ENCODE measurements at places on chromosomes 6 and 20.
A peak's percentile ranks its signal among the peaks of the same experiment; 100 is the strongest.

- no peak for DNase-seq
Observed at GRCh38 chr20:46135856-46136633, 17.9 kb downstream of the CD40 start.

DNA sequence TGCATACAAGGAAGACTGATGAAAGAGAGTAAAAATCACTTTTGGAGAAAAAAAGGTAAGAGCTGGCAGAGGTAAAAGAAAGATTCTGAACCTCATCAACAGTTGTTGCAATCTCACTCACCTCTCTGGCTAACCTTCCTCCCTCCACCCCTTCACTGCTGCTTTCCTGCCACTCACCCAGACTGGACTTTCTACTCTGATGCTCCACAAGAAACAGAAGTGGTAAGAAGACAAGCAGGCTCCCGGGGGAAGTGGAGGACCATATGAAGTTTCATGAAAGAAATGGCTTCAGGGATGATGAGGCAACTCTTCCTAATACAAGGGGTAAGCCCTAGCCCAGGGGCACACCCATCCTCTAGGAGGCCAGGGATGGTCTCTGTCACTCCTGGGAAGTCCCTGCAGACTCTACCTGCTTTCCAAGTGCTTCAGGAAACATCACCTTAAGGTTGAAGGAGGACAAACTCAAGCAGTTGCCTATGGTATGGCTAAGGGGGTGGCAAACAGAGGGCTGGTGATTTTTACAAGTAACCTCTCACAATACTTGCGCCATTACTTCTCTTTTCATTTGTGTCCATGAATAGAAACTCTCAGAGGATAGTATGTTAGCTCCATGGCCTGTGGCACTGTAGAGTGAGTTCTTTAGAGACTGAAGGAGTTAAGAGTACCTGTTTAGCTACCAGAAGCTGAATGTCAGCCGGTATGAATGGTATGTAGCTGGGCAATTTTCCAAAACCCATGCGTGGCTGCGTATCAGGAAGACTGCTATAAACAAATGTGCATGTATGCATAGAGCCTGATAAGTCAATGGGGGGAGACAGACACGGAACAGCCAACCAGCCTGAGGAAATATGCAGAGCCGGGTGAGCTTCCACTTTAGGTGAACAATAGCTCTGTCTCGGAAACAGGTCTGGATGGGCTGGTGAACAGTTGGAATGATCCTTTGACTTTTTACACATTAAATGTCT lies 112.0 kb downstream of the BACH2 start:
- no peak for DNase-seq

- no peak for DNase-seq
Observed at GRCh38 chr6:29590218-29590808, 5.4 kb downstream of the OR2H2 start.

DNA sequence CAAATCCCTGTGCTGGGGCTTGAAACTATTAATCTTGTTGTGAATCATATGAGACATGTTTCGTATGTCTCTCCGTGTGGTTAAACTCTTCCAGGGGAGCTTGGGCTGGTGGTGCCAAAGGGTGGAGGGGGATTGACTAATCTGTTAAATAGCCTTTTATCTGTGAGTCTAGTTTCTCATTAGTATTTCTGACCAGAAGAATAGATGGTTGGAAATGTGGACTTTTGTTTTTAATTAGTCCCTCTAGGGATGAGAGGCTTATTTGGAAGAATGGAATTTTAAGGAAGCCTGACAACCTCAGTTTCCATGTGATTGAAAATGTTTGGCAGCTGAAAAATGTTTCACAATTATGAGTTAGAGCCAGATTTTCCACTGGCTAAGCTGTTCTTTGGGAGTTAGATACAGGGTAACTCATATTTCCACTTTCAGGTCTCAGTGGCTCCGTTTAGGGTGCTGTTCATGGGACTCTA lies 117.3 kb downstream of the BCKDHB start:
- no peak for DNase-seq

- no peak for DNase-seq
Observed at GRCh38 chr6:158639056-158639455, 5.5 kb downstream of the DYNLT1 start.

GRCh38 chr20:54172532-54172855 lies 1.3 kb downstream of the CYP24A1 start:
- DNase-seq, result no peak

GRCh38 chr6:79946272-79947190 lies 822 bp downstream of the ELOVL4 start:
- DNase-seq, result no peak

- DNase-seq, result no peak
Observed at GRCh38 chr6:63447134-63447533, 125.1 kb upstream of the LOC128125822 start.

DNA sequence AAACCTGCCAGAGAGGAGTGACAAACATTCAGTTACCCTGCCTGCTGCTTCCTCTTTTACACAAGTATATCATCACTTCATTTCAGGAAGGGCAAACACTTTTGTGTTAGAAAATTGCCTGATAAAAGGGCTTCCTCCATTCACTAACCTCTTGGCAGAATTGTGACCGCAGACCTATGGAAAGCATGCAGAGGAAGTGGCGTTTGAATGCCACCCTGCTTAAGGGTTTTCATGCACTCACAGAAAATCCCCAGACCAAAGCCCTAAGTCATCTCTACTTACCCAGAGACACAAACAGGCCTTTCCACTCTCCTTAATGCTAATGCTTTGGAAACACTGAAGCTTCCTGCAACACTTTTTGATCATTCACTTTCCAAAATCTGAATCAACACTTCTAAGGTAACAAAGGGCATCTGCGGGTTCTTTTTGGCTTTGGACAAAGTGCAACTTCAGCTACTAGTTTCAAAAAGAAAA lies 22.1 kb upstream of the RALGAPA2 start:
- no peak for DNase-seq

GRCh38 chr6:114064862-114065261 lies 93.9 kb upstream of the HDAC2 start:
- no peak for DNase-seq

GRCh38 chr6:149642829-149643580 lies 5.5 kb downstream of the KATNA1 start:
- no peak for DNase-seq

DNA sequence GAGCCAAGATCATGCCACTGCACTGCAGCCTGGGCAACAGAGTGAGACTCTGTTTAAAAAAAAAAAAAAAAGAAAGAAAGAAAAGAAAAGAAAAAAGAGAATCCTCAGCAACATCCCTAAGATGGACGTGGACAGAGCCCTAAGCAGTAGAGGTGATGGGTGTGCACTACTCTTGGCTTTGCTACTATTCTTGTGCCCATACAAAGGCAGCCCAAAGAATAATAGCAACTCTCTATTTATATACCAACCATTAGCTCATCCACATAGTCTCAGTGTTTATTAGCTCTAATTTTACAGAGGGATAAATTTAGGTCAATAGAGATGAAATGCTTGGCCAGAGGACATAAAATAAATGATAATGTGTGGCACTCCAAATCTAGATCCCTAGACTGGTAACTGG lies 62.2 kb downstream of the PERP start:
- no peak for DNase-seq

- DNase-seq, result no peak
Observed at GRCh38 chr6:112311950-112312547, 35.1 kb upstream of the RFPL4B start.

- no peak for DNase-seq
Observed at GRCh38 chr20:33875534-33876026, 64.4 kb downstream of the CHMP4B start.

- no peak for DNase-seq
Observed at GRCh38 chr6:169200893-169201514, 52.6 kb downstream of the THBS2 start.

GRCh38 chr6:112909781-112910180 lies 562.7 kb downstream of the RFPL4B start:
- DNase-seq, result no peak

GRCh38 chr6:35581633-35582032 lies 68.9 kb upstream of the TULP1 start:
- no peak for DNase-seq

DNA sequence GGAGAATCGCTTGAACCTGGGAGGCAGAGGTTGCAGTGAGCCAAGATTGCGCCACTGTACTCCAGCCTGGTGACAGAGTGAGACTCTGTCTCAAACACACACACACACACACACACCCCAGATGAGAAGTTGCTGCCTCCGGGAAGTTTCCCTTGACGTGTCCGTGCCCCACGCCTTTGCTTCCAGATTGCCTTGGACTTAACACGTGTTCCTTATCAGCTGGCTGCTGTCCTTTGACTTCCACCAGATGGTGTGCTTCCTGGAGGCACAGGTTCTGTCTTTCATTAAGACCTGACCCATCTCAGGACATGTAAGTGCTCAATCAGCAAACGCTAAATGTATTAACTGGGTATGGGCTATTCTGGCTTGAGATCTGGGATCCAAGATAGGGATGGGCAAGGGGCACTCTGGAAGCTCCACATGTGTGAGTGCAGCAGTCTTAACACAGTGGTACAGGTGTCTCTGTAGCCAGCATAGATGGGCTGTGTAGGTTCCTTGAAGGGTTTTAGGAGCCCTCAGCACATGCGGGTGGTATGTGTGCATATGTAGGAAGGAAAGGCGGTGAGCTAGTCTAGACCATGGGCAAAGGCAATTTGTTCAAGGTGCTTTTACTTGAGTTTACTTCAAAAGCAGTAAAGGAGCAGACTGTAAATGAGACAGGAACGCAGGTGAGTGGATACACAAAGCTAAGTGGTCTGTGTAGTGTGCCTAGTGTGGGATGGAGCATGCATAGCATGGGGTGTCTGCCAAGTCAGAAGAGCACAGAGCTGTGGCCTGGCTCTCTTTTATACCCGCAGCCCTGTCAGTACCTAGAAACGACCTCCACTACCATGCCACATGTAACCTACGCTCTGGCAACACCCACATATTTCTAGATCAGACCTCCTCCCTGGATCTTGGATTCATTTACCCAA lies 11.6 kb downstream of the PIGT start:
- no peak for DNase-seq

DNA sequence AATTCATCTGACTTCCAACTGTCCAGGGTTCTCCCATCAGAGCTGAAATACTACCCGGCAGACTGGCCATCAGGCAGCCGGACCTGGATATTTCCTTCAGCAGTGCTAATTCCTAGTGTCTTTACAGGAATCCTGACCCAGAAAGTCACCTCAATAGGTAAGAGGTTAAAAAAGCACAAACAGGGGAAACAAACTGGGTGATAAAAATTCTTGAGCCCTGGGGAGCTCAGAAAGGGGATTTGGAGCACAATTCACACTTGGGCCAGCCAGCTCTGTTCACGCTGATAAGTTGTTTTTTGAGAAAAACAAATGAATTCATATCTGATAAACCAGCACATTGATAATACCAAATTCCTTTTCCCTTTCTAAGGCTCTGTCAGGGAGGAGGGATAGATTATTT lies 104.0 kb downstream of the EDN1 start:
- DNase-seq, result no peak

DNA sequence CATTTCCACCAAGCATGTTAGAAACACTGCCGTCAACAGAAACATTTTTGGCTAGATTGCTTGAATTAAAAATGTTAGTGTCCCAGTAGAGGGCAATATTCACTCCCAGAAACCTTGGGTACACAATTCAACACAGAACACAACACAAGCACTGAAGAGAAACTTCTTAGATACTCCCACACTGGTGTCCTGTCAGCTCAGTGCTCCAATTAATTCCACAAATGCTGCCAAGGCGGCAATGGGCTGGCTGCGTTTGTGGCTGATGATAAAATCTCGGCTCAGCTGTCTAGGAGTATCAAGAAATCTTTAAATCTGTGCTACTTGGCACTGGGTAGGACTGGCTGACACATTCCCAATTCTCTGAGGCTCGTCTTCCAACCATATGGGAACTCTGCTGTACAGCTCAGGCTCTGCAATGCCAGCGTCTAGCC lies 39.3 kb downstream of the BEND3 start:
- no peak for DNase-seq

- no peak for DNase-seq
Observed at GRCh38 chr6:1579096-1579495, 30.6 kb upstream of the FOXC1 start.

GRCh38 chr6:91575032-91575431 lies 988.2 kb upstream of the MAP3K7 start:
- DNase-seq, result no peak

DNA sequence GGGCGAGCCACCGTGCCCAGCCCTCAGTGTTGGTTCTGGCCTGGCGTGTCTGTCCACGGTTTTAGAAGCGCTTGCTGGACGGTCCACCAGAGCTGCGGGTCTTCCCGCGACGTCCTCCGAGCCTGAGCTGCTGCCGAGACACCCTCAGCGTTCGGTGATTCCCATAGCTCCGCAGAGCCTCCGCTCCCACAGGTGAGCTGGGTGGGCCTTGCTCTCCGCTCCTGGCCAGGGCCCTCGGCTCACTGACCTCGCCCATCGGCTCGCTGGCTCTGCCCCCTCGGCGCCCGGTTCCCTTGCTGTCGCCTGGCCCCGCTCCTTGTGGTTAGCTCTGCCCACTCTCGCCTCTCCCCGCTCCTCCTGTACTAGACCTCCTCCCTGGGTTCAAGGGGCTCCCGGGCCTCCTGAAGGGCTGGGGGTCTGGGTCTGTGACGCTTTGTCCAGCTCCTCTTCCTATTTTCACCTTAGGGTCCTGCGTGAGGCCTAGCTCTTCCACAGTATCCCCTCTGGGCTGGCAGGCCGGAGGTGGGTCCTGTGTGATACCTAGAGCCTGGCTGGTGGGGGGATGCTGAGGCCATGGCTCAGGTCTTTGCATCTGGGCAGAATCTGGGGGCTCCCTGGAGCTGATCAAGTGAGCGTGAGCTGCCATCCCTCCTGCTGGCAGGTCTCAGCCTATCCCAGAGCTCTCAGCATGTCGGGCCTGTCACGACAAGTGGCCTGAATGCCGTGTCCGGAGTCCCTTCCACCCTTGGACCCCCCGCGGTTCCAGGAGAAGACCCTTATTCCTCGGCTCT lies 5.0 kb upstream of the COX4I2 start:
- DNase-seq, result no peak

- DNase-seq, result peak; percentile 32
Observed at GRCh38 chr6:30915591-30915946, 1.5 kb downstream of the VARS2 start.

DNA sequence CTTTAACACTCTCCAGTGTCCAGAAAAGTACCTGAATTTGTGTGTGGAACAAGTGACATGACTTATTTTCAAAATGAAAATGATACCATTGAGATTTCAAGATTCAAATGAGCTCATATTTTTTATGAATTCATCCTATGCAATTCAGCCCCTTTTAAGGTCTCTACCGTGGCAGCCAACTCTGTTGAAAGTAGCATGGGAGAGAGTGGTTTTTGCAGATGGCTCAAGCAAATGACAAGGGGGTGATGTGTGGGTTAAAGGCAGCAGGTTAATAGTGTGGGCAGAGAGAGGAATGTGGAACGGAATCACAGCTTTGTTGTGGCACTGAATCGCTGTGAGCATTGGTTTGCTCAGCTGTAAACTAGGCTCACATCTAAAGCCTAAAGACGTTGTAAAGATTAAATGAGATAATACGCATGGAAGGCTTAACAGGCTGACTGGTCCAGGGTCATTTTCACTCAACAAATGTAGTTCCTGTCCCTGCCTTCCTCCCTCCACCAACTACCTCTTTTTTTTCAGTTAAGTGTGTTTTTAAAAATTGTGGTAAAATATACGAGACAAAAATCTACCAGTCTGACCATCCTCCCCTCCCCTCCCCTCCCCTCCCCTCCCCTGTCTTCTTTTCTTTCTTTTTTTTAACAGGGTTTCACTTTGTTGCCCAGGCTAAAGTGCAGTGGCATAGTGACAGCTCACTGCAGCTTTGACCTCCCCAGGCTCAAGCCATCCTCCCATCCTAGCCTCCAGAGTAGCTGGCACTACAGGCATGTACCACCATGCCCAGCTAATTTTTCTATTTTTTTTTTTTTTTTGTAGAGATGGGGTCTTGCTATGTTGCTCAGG lies 114.7 kb upstream of the ZNF217 start:
- DNase-seq, result no peak

GRCh38 chr20:52748285-52748932 lies 223.7 kb upstream of the TSHZ2 start:
- DNase-seq, result no peak

GRCh38 chr20:61949363-61949713 lies 116.3 kb downstream of the TAF4 start:
- no peak for DNase-seq

All from smooth muscle cell of the brain vasculature (primary cell).